ENCODE measurements at places on chromosomes 7 and 10.

DNA sequence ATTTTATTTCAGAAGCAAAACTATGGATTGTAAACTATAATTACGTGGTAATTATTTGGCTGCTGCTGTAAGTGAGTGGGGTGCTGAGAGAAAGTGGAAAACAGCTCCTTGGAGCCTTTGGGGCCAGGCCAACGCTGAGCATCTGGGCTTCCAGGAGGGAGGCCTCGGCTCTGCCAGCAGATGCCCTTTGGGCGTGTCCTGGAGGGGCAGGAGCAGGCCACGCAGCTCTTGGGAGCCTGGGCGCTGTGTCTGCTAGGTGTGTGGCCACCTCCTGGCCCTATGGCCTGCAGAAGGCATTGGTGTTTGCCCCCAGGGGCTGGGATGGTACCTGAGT, 423.3 kb downstream of the GLRX3 start:
- no peak for DNase-seq

GRCh38 chr10:114025611-114026130, 18.0 kb upstream of the ADRB1 start:
- no peak for DNase-seq

GRCh38 chr7:125512373-125512772, 582.7 kb upstream of the POT1 start:
- no peak for DNase-seq

GRCh38 chr7:22394739-22395138, 37.8 kb upstream of the RAPGEF5 start:
- no peak for DNase-seq

DNA sequence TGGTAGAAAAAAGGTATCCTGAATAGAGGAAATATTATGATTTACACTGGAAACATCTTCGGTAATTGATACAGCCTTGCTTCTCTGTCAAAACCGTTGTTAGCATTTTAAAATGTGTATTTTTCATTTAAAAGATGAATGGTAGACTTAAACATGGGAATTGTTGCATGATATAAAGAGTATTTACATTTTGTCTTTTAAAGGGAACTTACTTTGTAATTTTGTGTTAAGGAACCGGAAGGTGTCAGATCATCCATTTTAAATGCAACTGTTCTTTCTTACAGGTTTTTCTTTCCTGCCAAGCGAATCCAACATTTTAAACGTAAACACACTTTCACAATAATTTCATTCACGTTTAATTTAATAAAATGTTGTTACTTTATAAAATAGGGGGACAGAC, 1.8 kb upstream of the IGF2BP3 start:
- DNase-seq, result no peak

DNA sequence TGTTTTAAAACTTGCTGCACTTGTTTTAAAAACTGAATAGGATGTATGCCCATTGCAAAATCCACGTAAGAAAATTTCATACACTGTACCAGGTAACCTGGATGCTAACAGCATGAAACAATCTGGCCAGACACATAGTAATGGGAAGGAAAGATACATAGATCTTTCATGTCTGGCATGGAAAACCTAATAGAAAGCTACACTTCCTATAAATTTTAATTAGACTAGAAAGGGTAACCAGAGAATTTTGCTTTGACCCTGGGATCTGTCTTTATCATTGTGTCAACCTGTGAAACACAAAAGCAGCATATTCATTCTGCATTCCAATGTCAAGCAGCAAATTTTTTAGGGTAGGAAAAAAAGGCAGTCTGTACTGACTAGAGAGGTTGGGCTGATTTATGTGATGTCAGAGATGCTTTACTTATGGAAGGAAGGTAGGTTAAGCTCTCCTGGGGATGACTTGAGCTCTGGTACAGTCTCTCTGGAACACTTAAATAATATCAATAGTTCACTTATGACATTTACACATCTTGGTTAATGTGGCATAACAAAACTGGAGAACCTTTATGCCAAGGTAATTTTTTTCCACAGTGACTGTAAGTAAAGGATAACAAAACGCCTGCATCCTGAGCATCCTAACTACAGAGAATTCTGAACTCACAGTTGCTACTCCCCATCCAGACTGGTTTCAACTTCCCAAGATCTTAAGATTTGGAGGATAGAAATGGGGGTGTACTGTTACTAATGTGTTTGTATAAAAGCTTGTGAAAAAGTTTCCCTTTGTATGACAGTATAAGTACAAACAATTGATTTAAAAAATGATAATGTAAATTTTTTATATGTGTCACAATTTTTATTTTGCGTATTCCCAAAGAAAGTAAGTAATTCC, 44.7 kb downstream of the DOCK4 start:
- no peak for DNase-seq

GRCh38 chr10:93837822-93838221, 56.0 kb upstream of the SLC35G1 start:
- DNase-seq, result no peak

GRCh38 chr7:31492086-31492485, 21.8 kb upstream of the ITPRID1 start:
- DNase-seq, result no peak

DNA sequence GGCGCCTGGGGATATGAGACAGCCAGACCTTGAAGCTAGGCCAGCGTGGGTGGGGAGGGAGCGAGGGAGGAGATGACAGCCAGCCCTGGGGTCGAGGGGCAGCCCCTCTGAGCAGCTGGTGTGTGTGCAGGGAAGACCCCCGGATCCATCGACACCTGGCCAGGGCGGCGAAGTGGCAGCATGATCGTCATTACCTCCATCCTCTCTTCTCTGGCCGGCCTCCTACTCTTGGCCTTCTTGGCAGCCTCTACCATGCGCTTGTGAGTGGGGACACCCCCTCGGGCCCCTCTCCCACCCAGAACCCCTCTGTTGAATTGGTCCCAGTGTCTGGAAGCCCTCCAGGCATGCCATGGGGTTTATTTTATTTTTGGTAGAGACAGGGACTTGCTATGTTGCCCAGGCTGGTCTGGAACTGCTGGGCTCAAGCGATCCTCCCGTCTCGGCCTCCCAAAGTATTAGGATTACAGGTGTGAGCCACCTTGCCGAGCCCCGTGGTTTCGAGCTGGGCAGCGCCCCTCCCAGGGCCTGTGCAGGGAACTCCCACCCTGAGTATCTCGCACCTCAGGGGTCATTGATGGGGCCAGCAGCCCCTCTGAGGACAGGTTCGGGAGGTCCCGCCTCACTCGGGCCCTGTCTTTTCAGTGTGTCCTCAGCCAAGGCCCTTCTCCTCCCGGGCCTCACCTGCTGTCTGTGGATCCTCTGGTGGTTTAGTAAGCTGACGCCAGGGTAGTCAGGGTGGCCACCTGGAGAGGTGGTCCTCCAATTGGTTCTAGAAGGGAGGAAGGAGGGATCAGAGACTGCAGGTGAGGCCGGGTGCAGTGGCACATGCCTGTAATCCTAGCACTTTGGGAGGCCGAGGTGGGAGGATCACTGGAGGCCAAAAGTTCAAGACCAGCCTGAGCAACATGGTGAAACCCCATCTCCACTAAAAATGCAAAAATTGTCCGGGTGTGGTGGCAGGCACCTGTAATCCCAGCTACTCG, 3.8 kb downstream of the UPK3B start:
- no peak for DNase-seq

DNA sequence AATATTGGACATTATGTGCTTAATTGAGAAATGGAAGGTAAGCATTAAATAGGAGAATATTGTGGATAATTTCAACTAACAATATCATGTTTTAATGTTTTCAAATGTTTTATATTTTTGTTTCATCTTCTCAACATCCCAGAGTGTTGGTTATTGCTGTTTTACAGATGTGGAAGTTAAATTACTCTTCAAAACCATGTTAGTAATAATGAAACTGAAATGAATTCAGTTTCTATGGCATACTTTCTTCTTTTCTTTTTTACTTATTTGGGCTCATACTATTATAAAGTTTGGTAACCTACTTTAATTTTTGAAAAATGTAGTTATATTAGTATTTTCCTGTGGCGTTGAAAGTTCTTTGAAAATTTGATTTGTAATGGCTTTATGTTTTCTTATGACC, 4.2 kb downstream of the GLRX3 start:
- DNase-seq, result no peak

DNA sequence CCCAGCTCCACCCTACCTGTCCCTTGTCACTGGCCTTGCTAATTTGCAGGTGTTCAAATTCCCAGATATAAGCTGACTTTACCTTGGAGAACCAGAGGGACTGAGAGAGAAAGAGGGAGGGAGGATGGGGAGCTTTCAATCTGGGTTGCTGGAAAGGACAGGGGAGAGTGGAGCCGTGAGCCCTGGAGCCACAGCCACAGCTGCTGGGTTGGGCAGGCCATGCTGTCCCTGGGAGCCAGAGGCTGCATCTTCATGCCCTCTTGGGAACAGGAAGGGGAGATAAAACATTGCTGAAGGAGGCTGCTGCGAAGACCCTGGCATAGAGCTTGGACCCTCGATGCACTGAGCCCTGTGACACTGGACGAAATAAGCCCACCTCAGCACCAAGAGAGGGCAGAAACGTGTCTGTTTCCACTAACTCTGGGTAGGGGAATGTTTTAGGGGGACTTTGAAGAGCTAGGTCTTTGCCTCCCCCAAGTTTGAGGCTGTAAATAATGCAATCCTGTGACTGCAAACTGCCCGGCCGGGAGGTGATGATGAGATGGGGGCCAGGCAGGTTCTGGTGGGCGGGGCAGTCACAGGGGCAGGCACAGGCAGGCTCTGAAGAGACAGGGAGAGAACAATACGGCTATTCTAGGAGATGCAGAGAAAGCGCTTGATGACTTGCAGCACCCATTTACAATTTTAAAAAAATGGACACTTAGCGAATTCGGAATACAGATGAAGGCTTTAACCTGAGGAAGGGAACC, 5.8 kb upstream of the JAKMIP3 start:
- DNase-seq, result no peak

- DNase-seq, result no peak
Observed at GRCh38 chr10:35276889-35277288, 59.4 kb upstream of the CCNY start.

- DNase-seq, result no peak
Observed at GRCh38 chr7:149626972-149627371, 129.4 kb upstream of the ZNF746 start.

- DNase-seq, result no peak
Observed at GRCh38 chr7:37379546-37380277, 69.0 kb downstream of the ELMO1 start.

- no peak for DNase-seq
Observed at GRCh38 chr7:45389073-45389872, 184.9 kb upstream of the ADCY1 start.

GRCh38 chr10:100993986-100994708, 5.5 kb upstream of the LZTS2 start:
- DNase-seq, result no peak

DNA sequence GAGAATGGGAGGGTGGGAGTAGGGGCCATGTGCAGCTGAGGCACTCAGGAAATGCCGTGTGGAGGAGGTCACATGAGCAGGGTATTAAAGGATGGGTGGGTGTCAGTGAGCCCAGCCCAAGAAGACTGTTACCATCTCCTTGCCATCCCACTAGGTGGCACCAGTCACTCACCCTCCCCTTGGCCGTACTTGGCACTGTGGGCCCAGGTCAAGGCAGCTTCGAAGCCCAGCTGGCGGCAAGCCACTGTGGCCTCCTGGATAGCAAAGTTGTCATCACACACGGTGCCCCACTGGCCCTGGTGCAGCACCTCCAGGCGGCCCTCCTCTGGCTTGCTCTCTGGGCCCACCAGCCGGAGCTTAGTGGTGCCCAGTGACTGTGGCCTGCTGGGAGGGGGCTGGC, 5.4 kb downstream of the LOXL4 start:
- DNase-seq, result no peak

- DNase-seq, result no peak
Observed at GRCh38 chr10:2700626-2701305, 366.6 kb upstream of the PFKP start.

- DNase-seq, result no peak
Observed at GRCh38 chr7:80830584-80831285, 88.1 kb downstream of the SEMA3C start.

DNA sequence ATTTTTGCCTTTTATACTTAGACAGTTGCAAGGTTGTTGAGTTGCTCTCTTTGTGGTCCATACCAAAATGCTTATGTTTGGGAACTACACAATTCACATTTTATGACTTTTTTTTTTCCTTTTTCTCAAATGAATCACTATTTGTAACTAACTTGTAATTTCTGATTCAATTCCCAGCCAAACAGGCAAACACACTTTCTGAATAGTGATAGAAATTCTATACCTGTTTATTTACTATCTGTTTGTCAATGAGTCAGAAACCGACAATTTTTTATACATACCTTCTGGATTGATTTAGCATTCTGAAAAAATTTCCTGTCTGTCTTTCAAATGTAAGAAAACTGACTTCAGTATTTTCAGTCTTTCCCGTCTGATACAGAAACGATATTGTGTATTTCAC, 69.1 kb downstream of the MBL2 start:
- DNase-seq, result no peak

- no peak for DNase-seq
Observed at GRCh38 chr7:113197274-113197673, 78.9 kb upstream of the SMIM30 start.

DNA sequence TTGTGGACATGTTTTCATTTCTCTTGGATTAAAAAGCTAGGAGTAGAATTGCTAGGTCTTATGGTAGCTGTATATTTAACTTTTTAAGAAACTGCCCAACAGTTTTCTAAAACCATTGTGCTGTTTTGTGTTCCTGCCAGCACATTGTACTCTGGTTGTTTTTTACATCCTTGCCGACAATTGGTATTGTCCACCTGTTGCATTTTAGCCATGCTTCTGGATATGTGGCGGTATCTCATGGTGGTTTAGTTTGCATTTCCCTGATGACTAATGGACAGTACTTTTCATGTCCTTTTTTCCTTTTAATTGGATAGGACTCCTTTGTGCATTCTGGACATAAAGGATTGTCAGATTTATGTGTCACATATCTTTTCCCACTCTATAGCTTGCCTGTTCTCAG, 45.5 kb downstream of the STK17A start:
- DNase-seq, result no peak

GRCh38 chr7:155862123-155862892, 50.0 kb upstream of the SHH start:
- no peak for DNase-seq

DNA sequence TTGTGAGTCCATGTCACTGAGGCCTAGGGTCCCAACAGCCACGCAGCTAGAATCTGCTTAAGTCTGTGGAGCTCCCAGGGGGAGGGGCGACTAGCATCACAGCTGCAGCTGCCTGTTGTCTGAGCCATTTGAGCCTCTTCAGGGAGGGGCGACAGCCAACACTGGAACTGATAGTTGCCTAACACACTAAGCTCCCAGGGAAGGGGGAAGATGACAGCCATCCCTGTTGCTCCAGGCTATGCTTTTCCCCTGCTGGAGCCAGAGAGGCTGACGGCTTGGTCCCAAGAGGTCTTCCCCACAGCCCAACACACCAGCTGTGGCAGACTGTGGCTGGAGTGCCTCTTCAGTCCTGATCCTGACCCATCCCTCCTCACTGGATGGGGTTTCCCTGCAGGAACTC, 817.5 kb downstream of the NXPH1 start:
- no peak for DNase-seq

- no peak for DNase-seq
Observed at GRCh38 chr10:17479822-17480221, 25.4 kb upstream of the ST8SIA6 start.
